ENCODE measurements at places on chromosomes 3 and 15.

- no peak for DNase-seq
Observed at GRCh38 chr15:92813485-92813884, 86.6 kb upstream of the CHD2 start.

DNA sequence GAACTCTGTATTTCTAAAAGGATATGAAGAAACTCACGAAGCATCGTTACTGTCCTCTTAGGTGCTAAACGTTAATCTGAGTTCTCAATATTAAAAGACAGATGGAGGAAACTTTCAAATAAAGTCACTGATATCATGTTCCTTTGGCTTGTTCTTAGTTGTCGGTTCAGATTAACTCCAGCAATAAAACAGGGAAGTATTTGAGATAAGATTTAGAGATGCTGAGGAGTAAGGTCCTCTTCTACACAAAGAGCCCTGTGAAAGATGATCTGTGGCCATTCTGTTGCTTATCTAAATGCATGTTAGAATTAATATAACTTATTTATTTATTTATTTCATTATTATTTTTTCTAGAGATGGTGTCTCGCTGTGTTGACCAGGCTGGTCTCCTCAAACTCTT, 19.2 kb downstream of the AKAP13 start:
- no peak for DNase-seq

DNA sequence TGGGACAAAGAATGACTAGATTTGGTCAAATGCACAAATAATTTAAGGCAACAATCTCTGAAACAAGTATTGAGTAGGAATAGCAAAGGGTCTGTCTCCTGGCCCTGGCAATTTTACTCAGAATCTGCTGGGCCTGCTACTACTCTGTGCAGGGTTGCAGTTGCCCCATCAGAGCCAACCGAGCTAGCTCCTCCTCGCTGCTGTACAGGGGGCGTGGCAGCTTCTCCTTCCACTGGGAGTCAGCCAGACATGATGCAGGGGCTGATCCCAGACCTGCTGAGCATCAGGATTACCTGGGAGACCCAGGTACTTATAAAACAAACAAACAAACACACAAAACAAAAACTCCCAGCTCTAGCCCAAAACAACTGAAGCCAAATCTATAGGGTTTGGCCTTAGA, 30.5 kb upstream of the PXYLP1 start:
- no peak for DNase-seq

DNA sequence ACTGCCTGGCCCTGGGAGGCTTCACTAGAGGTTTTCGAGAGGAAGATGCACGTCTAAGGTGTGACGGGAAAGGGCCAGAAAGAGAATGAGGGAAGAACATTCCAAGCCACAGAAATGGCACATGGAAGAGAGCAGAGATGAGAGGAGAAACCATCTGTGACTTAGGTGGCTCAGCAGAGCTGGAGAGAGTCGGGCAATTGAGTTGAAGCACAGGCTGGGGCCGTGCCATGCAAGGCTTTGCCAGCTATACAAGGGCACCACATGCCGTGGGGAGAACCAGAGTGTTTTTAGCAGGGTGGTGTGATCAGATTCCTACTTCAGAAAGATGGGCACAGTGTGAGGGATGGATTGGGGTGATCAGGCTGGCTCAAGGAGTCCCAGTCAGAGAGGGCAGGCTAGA, 126.1 kb downstream of the VGLL4 start:
- no peak for DNase-seq

DNA sequence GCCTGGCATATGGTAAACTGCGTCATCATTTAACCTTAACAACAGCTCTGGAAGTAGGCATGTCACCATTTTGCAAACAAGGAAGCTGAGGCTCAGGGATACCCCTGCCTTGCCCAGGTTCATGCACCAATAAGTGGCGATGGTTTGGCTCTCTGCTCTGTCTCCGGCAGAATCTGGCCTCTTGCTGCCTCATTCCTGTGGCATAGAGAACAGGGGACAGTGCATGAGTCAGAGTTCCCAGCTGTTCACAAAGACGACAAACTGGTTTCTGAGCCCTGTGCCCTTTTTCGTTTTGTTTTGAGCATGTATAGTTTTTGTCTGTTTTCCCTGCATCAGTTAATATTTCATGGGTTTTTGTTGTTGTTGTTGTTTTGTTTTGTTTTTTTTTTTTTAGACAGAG, 236.8 kb downstream of the OPA1 start:
- DNase-seq = peak; percentile 71

DNA sequence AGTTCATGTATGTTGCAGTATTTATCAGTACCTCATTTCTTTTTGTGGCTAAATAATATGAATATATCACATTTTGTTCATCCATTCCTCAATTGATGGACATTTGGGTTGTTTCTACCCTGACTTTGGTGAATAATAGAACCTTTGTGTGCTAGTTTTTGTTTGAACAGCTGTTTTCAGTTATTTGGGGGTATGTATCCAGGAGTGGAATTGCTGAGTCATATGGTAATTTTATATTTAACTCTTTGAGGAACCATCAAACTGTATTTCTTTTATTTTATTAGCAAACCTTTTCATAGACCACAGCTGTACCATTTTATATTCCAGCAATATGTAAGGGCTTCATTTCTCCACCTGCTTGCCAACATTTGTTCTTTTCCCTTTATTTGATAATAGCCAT, 38.4 kb upstream of the RBM5 start:
- no peak for DNase-seq

GRCh38 chr3:114565216-114565615, 271.4 kb downstream of the TIGIT start:
- no peak for DNase-seq

DNA sequence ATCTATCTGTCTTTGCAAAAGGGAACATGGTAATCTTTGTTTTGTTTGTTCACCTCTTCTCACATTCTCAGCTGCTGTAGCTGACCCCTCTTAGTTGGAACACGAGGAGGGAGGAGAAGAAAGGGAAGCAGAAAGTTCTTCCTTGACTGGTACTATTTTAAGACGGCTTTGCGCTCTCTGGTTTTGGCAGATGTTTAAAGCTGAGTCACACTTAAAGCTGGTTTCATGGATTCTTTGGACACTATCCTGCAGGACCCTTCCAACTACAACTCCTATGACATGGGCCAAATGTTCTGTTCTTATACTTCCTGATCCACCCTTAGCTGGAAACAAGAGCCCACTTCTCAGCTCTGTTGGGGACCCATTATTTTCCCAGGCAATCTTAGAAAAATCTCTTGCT, 40.6 kb upstream of the FXR1 start:
- no peak for DNase-seq
